ENCODE measurements at places on chromosomes 7 and 10.

GRCh38 chr10:70265032-70265689, 18.6 kb downstream of the NPFFR1 start:
- no peak for DNase-seq

- no peak for DNase-seq
Measured at GRCh38 chr7:90723866-90724265, 127.7 kb downstream of the CDK14 start.

DNA sequence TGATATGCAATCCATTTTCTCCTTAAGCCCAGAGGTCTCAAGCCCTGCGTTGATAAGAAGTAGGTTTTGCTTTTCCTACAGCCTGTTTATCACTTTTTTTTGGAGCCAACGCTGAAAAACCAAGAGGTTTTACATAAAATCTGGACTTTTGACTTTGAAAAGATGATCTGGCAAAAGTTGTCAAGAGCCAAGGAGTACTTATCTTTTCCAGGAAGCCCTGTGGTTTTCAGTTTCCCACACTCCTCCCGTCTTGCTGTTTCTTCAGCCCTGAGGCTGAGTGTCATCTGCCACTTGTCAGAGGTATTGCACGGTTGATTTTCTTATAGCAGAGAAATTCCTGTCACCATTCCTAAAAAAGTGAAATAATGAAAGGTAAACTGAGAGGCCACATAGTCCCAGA, 108.7 kb downstream of the TYW1 start:
- no peak for DNase-seq

GRCh38 chr7:90216771-90217170, 5.2 kb downstream of the STEAP2 start:
- DNase-seq = no peak

DNA sequence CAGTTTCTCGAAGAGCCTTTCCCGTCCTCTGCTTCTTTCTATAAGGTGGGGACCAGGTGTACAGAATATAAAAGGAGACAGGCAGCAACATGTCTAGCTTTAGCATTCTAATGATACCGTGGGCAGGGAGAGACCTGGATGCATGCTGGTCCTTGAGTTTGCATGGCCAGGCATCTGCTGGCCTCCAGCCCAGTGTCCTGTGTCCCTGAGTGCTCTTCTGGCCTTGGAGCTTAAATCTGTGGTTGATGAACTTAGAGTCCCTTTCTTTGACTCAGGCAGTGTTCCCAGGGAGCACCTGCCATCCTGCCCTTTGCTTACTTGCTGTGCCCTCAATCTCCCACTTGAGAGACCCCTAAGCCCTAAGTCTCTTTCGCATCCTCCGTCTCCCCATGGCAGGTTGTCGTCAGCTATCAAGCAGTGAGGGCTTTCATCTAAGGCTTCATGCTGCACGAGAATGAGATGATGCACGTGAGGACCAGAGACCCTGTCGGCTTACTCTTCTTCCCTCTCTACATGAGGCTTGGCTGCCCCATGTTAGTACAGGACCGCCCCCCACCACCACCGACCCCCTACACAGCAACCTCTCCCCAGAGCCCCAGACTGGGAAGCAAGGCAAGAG, 313.4 kb upstream of the C7orf33 start:
- no peak for DNase-seq

DNA sequence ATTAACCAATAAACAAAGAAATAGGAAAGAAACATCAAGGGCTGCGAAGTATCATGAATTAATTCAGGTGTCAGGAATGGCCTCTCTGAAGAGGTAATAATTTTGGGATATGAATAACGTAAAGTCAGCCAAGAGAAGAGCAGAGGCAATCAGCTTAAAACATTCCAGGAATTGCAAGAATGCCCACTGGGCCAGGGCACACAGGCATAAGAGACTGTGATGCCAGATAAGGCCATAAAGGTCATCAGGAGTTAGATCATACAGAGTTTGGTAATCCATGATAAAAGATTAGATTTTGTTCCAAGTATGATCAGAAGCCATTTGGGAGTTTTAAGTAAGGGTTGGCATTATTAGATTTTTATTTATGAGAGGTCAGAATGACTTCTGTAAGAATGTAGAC, 53.2 kb upstream of the ABCB4 start:
- DNase-seq = no peak

- DNase-seq = no peak
Measured at GRCh38 chr10:93742633-93743349, 14.9 kb upstream of the LGI1 start.

DNA sequence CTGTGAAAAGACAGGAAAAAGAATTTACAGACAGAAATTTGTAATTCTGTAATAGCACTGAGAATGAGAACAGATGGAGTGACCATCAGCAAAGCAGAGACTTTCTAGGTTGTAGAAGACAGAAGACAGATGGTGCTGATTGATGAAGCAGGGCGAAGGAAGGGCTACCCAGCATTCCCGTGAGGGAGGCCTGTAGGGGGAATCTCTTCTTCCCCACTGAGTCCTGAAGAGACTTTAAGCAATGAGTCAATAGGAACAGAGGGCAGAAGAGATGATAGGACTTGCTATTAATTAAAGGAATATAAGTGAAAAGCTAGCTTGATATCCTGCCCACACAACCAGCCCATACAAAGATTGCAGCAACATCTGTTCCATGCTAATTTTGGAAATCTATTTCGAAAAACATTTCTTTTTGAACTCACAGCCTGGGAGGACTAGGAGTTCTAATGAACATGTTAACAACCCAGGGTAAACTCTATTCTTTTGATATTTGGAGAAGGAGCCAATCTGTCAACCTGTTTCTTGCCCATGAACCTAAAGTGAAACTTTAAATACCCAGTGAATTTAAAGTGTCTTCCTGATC, 44.1 kb downstream of the RALA start:
- no peak for DNase-seq

DNA sequence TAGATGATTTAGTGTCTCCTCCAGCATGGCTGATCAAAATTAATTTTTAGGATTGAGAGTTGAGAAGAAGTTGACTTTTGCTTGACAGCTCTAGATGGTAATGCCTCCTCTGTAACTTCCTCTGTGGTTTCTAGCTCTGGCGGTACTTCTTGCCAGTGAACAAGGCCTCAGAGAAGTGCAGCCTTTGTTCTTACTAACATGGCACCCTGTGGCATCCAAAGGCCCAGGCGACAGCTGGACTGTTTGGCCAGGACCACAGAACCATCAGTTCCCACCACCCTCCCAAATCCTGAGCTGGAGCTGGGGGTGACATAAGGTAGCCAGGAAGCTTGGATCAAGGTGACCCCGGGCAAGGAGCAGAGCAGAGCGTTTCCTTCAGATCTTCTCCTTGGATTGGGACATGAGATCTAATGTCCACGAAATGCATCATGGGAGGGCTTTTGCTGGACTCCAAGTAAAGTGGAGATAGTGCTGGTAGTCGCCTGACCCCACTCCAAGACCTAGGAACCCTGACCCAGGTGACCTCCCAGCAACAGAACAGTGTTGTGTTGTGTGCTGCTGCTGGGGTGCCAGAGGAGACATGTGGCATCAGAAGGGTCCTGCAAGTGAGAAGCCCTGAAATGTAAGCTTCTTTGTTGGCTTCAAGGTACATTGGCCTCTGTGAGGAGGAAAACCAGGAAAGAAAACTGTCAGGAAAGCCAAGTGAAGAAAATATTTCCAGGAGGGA, 41.8 kb downstream of the APBB1IP start:
- no peak for DNase-seq

- DNase-seq = no peak
Measured at GRCh38 chr7:67595431-67596180, 599.0 kb downstream of the TYW1 start.
